ENCODE measurements at places on chromosomes 12 and 14.
A peak's percentile ranks its signal among the peaks of the same experiment; 100 is the strongest.

DNA sequence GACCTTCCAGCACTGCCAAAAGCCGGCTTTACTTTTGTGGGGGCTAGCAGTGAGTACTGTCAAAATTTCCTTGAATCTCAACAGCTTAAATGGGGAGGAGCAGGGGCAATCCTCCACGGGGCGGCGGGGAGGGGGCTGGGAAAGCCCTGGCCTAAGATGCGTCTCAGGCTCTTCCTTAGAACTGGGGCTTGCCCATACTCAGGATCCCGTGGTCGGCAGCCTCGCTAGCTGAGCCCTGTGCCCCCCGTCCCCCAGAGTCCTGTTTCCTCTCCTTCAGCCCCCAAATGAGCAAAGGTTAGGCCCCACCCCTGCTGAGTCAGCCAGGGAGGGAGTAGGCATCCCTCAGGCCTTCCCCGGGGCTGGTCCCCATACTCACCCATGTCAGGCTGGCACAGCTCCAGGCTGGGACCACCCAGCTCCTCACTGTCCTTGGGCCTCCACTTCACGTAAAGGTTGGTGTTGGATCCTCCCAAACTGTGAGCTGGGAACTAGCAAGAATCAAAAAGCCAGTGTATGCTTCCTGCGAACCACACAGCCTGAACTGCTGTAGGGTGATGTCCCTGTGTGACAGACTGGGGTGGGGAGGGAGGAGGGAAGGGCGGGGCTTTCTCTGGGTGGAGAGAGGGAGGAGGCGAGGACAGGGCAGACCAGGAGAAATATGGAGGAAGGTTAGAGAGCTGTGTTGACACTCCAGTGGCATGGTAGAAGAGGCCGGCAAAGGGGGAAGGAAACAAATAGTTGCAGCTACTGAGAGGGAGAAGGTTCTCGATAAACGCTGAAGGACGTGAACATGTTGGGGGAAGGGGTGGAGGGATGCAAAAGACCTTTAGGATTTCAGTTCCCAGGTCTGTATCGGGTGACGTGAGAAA is 5.9 kb upstream of the BAZ2A start:
- DNase-seq, result peak; percentile 78

DNA sequence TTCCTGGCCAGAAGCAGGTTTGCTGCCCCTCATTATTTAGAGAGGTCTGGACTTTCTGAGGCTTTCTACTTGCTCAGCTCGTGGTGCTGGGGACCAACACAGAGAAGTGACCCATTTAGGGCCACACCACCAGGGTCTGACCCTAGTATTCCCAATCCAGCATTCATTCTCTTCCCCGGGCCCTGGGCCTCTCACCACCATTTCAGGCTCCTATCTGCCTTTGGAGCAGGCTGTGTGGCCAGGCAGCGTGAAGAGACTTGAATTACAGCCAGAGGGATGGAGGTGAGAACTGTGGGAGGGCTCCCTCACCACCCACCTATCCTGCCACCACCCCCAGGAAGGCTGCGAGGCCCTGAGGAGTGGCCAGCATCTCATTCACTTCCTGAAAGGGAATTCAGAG is 24.6 kb downstream of the FAM222A start:
- no peak for DNase-seq

- no peak for DNase-seq
Observed at GRCh38 chr12:3185260-3185870, 108.2 kb downstream of the TSPAN9 start.

DNA sequence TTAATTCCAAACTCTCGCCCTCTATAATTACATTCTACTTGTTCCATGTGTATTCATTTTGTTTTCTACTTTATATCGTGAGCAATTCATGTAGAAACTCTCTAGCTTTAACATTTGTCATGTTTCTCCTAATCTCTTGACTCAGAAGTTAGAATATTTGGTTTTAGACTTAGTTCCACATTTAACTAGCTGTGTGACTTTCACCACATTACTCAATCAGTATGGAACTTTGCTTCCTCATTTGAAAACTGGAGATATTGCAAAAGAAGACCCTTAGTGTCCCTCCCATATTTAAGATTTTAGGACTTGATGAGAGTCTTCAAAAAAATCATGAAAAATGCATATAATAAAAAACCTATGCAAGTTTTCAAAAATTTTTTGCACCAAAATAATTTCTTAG is 447.5 kb downstream of the GXYLT1 start:
- no peak for DNase-seq

- peak; percentile 75 for DNase-seq
Observed at GRCh38 chr12:9673404-9674225, 4.1 kb downstream of the CLEC2D start.

DNA sequence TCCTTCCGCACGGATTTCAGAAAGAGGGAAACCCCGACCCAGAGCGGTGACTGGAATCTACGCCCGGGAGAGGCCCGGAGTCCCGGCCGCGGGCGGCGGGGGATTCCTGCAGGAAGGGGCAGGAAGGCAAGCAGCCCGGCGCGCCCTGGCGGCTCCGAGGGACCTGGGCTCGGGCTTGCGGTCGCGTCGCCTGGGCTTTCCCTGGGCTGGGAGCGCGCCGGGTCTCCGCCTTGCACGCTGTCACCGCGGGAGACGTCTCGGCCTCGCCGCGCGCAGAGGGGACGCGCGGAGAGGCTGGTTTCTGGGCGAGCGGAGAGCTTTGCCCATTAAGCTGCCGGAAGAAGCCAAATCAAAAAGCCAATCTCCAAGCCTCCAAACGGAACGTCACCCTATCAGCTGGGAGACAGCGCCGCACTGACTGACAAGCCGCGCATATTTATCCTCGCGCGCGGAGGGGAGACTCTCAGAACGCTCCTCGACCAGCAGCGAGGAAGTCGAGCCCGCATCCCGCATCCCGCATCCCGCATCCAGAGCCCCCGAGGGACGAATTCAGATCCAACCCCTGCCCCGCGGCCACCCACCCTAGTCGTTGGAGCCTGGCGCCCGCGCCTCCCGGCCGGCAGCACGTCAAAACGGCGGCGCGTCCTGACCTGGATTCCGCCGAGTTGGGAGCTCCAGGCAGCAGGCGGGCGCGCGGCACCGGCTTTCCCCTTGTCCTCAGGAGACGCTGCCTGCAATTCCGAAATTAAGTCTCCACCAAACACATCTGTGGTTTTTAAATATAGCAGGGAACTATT is at the start of gene SLC8A3:
Gene SLC8A3, minus strand, starts transcription at position 293 of the 797 bp plus-strand sequence. CDS start 20,529 bp downstream, outside the sequence.
- peak; percentile 1 for DNase-seq

DNA sequence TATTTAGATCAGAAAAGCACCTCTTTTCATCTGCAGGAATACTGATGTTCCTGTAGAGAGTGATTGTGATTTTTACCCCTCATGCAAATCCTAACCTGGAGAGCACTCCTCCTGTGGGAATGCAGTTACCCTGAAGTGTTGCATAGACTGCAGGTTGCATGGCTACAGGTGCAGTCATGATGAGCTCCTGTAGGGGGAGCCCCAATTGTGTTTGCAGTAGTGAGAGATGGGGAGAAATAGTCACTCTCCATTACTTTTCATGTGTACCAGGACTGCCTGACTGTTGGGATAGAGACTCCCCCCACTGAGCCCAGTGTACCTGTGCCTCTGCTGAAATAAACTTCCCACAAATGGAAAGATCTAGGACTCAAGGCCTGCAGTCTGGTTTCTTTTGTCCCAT is 1086.5 kb downstream of the SLC6A15 start:
- peak; percentile 50 for DNase-seq

DNA sequence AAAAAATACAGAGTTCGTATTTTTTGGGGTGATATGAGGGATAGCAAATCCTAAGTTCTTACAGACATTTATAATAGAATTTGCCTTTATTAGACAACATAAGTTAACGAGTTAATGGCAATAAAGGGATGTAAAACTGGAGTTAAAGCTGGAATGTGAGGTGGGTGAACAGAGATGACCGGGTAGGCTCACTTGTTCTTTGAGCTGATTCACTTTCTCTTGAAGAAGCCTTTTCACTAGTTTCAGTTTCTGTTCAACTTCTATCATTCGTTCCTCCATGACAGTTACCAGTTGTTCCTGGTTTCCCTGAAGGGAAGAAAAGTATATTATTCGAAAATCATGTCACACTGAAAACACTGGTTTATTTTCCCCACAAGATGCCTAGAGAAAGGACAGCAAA is 57.7 kb upstream of the SAV1 start:
- no peak for DNase-seq

GRCh38 chr14:65476273-65476941 is 63.9 kb downstream of the FUT8 start:
- DNase-seq, result no peak

DNA sequence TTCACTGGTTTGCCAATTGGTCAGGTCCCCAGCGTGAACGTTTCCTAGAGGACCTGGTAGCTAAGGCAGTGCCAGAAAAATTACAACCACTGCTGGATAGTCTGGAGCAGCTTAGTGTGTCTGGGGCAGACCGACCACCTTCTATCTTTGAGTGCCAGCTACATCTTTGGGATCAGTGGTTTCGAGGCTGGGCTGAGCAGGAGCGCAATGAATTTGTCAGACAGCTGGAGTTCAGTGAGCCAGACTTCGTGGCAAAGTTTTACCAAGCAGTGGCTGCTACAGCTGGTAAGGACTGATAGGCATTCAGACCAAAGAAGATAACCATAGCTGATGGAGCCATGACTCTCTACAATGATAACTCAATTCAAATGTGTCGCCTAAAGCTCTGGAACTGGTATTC is 2.5 kb downstream of the C14orf119 start:
- DNase-seq, result no peak

DNA sequence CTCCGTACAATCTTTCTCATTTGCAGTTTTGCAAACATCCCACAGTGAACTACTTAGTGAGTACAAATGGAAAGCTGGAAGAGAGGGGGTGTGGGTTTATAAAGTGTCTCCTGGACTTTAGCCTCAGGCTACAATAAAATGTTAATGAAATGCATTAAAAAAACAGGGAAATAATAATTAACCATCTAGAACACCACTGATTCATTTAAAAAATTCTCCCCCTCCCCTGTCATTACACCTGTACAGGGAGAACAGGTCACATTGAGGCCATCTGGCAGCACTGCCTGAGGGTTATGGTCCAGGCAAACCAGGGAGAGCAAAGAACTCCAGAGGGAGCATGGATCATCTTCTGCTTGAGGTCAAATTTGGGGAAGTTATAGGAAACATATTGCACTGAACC is 96.3 kb downstream of the TSPAN8 start:
- no peak for DNase-seq

- peak; percentile 41 for DNase-seq
Observed at GRCh38 chr12:60205500-60205899, 609.7 kb downstream of the SLC16A7 start.

DNA sequence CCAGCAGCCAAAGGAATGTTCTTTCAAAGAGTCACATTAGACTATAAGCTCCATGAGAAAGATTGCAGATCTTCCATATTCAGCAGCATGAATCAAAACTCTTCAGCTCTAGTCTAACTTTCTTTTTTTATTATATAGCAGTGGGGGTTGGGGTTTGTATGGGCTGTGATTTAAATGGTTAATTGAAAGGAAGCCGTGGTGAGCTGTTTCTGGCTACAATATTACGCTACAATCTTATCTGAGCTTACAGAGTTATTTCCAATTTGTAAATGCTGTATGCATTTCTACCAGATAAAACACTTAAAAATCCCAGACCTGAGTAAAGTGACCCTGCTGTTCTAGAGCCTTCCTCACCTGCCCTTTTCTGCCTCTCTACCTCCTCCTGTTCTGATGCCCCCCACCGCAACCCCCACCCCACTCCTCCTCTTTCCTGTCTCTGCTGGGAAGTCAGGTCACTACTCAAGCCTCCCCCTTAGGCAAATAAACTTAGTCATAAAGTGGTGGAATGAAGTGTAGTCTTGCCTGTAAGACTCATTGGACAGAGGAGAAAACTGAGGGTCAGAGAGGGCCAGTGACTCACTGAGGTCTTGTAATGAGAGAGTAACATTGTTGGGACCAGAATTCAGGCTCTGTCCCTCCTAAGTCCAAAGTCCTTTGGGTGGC is 1089.5 kb downstream of the BCL11B start:
- no peak for DNase-seq

DNA sequence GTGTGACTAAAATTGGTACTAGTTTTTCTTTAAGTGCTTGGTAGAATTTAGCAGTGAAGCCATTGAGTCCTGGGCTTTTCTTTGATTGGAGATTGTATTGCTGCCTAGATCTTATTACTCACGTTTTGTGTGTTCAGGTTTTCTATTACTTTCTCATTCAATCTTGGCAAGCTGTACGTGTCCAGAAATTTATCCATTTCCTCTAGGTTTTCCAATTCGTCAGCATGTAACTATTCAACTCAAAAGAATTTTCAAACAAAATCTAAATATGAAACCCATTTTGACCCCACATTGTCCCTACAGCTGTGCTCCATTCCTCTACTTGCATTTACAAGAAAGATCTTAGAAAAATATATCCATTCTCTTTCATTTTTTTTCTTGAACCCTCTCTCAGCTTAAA is 1613.4 kb upstream of the SEL1L start:
- DNase-seq, result no peak

DNA sequence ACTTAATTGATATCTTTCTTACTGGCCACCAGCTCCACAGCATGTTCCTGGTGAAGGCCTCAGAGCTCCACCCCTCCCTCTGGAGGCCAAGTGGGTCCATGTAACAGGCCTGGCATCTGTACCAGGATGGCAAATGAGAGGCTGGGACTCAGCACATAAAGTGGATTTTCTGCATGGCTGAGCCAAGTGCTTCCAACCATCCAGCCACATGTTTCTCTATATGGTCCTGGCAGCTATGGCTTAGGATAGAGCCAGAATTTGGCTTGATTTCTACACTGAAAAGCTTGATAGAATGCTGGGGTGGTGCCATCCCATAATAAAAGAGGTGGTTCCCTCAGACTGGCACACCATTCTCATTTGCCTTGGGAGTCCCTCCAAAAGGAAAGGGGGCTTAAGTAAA is 94.1 kb downstream of the PAX9 start:
- no peak for DNase-seq

- no peak for DNase-seq
Observed at GRCh38 chr14:51507511-51507905, 144.2 kb upstream of the FRMD6 start.

DNA sequence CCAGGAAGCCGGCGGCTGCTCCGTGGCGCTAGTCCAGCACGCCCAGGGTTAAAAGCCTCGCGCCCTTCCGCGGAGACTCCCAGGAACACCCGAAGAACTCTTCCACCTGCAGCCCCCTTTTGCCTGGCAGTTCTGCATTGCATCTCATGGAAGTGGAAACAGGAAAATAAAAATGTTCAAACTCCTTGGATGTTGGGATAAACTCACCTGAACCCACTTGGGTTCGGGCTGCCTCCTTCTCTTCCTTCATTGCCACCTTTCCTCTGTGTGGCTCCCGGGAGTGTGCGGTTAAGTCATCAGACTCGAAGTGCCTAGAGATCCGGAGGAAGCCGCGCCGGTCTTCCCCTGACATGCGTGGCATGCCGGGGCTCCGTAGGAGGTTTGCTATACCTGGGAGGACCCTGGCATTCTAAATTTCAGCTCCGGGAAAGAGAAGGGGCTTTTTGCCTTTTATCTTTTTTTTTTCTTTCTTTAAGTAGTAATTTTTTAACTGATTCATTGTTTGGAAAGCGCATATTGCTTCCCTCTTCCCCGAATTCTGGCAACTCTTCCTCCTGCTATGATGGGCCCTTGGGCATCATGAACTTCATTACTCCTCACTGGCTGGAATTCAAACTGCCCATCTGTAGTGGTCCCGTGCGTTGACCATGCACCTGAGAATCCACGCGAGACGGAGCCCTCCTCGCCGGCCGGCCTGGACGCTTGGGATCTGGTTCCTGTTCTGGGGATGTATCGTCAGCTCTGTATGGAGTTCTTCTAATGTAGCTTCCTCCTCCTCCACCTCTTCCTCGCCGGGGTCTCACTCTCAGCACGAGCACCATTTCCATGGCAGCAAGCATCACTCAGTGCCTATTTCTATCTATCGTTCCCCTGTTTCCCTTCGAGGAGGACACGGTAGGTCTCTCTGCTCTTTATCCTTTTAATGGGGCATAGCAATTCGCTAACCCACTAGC is 931.4 kb downstream of the DIO2 start:
- DNase-seq, result no peak

- DNase-seq, result no peak
Observed at GRCh38 chr14:100815478-100816285, 10.2 kb upstream of the MEG3 start.

GRCh38 chr12:91009319-91009950 is 4.7 kb upstream of the EPYC start:
- DNase-seq, result no peak
